ENCODE measurements at places on chromosomes 7 and 10.
A peak's percentile ranks its signal among the peaks of the same experiment; 100 is the strongest.

GRCh38 chr7:26510231-26510957 is 218.7 kb downstream of the SNX10 start:
- no peak for DNase-seq

GRCh38 chr10:75770626-75771081 is 339.2 kb downstream of the LRMDA start:
- DNase-seq = no peak

GRCh38 chr10:44334621-44335184 is 50.2 kb downstream of the CXCL12 start:
- no peak for DNase-seq

DNA sequence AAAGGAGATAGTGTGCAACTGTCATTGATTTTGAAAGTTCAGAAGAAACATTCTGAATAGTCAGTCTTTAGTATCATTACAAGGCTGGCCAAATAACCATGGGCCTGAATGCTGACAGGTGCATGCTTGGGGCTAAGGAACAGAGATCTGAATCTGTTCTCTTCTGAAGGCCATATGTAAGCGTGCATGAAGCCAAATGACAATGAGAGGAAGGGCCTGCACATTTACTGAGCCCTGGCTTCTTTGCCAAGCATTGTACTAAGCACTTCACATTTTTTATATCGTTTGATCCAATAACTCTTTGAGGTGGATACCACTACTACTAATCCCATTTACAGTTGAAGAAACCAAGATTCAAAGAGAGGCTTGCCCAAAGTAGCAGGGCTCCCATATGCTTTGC is 22.5 kb upstream of the TIAL1 start:
- no peak for DNase-seq

GRCh38 chr7:117324960-117325359 is 2.1 kb upstream of the WNT2 start:
- DNase-seq = no peak

- no peak for DNase-seq
Observed at GRCh38 chr10:81082621-81083376, 545.1 kb downstream of the SH2D4B start.

GRCh38 chr10:80487791-80488538 is 33.9 kb downstream of the TSPAN14 start:
- no peak for DNase-seq

DNA sequence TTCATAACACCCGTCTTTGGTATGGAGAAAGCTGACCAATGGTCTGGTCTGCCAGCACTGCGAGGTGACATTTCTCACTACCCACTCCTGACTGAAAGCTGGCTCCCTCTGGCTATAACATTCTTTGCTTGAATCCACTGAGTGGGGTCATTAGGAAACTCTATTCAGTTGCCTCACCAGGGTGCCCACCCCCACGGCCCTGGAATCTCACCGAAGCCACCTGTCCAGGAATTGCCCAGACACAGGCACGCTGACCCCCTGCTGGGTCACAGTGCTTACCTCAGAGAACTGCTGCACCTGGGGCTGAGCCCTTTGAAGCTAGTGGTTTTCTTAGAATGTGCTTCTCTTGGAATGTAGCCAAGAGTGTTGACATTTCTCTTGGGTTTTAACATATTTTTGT is 28.6 kb downstream of the HECW1 start:
- peak; percentile 93 for DNase-seq

GRCh38 chr7:15461576-15461975 is 100.2 kb downstream of the AGMO start:
- DNase-seq = no peak

GRCh38 chr7:74320645-74321221 is 31.5 kb downstream of the CLIP2 start:
- DNase-seq = no peak

DNA sequence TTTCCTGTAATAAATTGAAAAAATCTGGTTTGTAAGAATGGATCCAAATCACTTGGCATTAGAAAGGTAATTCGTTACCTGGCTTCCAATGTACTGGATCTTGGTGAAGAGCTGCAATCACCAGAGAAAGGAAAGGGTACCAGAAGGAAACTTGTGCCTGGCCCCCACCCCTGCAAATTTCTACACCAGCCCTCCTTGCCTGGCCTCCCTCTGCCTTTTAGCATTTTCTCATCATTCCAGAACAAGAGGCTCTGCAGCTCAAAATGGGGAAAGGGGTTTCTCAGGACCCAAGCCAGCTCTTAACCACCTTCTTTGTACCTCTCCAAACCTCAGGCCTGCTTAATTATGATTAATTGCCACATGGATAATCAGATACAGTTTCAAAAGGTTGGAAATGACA is 612.8 kb upstream of the MGMT start:
- DNase-seq = no peak

DNA sequence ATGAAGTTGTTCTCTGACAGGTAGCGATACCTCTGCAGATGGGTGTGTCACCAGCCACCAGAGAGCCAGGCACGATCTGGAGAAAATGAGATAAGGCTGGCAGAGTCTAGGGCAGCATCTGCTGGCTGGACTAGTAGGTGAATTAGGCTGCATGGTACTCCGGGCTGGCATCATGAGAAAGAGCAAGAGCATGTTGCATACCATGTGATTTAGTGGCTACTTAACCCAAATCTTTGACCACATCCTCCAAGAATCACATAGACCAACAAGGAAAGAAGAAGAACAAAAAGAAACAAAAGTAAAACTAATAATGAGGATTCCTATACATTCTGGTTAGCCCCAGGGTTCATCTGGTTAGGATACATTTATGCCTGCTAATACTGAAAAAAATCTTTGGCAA is 23.4 kb upstream of the FAM170B start:
- DNase-seq = no peak

- no peak for DNase-seq
Observed at GRCh38 chr10:30431435-30431911, 2.5 kb upstream of the MAP3K8 start.

GRCh38 chr7:130139193-130139960 is 65.8 kb downstream of the TMEM209 start:
- no peak for DNase-seq

- DNase-seq = no peak
Observed at GRCh38 chr10:99895867-99896266, 113.4 kb downstream of the ABCC2 start.

DNA sequence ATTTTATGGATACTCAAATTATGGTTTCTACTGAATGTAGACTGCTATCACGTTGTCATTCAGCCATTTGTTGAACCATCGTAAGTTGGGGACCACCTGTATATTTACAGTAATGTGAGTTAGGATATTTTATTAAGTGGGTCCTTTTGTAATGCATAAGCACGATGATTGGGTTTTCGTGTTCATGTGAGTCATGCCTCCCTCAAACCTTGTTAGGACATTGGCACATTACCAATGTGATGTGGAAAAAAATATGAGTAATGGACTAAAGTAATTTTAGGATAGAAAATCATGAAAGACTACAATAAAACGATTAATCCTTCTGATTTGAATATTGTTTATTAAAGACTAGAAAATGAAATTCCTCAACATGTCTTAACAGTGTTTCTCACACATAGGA is 8.7 kb downstream of the SMC3 start:
- no peak for DNase-seq

DNA sequence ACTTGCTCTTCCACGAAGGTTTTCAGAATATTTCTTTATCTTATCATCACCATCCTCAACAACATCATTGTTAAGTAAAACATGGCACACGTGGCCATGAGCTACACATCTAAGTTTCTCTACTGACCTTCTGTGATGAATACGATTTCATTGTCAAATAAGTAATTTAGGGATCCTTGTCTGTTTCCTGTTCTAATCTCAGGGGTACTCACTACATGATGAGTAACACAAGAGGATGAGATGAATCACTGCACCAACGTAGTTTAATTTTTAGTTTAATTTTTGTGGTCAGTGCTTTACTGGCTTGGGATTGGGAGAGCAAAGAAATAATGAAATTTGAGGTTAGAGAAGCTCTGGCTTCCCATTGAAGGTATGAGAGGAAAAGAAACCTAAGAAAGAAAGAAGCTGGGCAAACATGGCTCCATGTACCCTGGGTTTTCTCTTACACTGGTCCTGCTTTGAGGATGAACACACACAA is 461.9 kb upstream of the KLF6 start:
- DNase-seq = no peak

- no peak for DNase-seq
Observed at GRCh38 chr7:47186316-47186715, 395.6 kb downstream of the TNS3 start.

GRCh38 chr7:100407285-100408180 is 21.0 kb downstream of the ZCWPW1 start:
- no peak for DNase-seq

- DNase-seq = no peak
Observed at GRCh38 chr10:36221101-36221500, 579.0 kb upstream of the FZD8 start.

GRCh38 chr10:15462253-15462897 is 91.3 kb upstream of the FAM171A1 start:
- DNase-seq = no peak

DNA sequence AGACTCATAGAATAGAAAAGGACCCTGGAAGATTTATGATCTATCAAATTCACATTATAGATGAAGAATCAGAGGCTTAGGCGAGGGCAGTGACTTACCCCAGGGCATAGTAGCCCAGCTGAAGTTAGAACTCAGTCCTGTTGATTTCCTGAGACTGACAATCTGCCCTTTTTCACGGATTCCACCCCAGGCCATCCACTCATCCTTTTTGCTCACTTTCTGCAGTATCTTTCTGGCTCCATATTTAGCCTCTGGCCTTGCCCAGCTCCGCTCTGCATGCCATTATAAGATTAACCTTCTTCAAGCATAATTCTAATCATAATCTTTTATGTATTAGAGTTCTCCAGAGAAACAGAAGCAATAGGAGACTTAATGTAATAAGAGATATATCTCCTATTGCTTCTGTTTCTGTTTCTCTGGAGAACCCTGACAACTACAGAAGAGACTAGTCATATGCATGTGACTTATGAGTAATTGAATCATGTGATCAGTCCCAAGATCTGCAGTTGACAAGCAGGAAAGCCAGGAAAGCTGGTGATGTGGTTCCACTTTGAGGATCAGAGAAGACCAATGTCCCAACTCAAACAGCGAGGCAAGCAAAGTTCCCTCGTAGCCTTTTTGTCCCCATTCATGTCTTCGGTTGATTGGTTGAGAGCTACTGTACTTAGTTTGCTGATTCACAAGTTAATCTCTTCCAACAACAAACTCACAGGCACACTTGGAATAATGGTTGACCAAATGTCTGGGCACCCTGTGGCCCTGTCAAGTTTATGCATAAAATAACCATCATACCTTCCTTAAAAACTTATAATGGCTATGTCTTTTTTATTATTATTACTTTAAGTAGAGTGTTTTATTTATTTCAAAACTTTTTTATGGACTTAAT is 412.1 kb downstream of the SUGCT start:
- DNase-seq = no peak

DNA sequence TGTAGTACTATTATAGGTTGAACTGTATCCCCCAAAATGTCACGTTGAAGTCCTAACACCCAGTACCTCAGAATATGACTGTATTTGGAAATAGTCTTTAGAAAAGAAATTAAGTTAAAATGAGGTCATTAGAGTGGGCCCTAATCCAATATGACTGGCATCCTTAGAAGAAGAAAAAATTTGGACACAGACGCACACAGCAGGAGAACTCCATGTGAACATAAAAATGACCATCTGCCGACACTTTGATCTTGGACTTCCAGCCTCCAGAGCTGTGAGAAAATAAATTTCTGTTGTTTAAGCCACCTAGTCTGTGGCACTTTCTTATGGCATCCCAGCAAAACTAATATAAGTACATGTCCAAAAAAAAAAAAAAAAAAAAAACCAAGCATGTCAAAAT is 225.8 kb downstream of the PARD3 start:
- DNase-seq = no peak

All from iPS DF 19.7 (cell line).